Hematopoietic multipotent progenitor cell treated with erythropoietin and hydrocortisone succinate and interleukin-3 and kit ligand, for 17 days (in vitro differentiated cells): ENCODE measurements at places on chromosomes 5 and 9.

GRCh38 chr5:163846512-163846911 lies 341.1 kb downstream of the MAT2B start:
- no peak for DNase-seq

DNA sequence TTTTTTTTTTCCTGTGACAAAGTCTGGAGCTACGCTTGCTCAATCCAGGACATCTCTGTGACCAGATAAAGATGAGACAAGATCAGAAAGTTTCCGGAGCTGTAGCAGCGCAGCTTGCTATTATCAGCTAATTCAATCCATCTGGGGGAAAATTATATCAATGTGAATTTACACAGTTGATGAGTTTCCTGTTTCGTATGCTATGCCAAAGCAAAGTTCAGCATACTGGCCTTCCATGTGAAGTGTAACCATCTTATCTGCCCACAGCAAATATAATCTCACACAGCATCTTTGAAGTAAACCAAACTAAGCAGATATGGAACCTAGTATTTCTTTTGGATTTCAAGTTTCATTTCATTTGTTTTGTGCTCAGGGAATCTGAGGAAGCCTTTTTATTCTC lies 1767.7 kb downstream of the EFNA5 start:
- no peak for DNase-seq

- DNase-seq: no peak
Measured at GRCh38 chr5:174046558-174046957, 1.1 kb downstream of the NSG2 start.

DNA sequence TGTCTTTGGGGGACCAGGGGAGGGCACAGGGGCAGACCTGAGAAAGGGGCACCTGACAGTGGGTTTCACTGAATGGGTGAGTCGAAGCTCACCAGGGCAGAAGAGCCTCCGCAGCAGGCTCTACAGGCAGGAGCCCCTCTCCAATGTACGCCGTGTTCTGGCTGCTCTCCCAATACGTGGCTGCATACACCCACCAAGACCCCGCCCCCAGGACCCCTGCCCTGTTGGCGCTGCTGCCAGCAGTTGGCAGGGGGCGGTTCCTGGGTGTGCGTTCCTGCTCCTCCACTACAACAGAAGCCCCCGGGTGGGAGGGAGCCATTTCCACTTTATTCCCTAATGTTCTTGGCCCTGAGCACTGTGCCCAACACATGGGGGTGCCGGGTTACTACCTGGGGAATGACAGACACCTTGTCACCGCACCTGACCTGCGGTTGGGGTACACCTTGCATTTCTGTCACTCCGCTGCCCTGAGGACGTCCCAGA lies 30.3 kb downstream of the SARDH start:
- no peak for DNase-seq

DNA sequence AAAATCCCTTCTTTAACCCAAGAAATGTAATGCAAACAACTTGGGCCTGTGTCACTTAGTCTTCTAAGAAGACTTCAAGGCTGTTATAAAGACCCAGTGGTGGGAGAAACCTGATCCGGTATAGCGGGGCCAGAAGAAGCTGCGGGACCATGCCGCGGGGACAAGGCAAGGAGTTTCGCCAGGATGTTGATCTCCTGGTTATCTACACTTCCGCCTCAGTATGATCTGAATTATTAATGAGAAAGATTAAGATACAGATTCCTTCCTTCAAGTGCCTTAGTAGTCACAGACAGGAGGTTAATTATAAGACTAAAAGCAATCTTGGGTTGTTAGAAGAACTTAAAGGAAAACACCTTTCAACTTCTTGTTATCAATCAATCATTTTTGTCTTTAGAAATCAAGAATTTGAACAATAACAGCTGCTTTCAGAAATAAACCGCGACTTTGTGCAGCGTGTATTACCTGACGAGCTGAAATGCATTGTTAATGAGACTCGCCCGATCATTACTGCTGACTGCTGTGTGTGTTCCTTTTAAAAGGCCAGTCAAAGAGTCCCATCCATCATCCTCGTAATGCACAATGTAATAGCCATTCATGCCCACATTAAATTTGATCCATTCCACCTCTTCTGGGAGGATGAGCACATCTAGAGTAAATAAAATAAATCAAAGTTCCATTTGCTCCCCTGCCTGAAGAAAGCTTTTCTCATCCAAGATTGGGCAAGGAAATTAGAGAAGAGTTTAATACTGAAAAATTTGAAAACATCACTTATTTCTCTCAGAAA lies 22.2 kb downstream of the ERAP1 start:
- DNase-seq: no peak

DNA sequence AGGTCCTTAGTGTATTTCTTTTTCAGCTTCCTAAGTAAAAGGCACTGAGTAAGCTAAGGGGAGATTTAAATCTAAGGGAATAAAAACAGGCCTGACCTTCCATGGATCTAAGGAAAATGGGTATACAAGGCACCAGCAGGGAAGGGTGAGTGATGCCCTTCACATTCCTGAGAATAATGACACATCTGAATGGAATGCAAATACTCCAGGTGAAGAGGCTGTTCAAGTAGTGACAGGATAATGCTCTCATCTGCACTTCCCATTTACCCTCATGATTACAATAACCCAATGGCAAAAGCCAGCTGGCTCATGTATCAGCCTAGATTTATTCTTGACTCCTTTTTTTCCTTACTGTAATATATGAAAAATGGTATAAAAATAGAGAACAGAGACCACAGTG lies 216.2 kb upstream of the ACTBL2 start:
- DNase-seq: no peak

DNA sequence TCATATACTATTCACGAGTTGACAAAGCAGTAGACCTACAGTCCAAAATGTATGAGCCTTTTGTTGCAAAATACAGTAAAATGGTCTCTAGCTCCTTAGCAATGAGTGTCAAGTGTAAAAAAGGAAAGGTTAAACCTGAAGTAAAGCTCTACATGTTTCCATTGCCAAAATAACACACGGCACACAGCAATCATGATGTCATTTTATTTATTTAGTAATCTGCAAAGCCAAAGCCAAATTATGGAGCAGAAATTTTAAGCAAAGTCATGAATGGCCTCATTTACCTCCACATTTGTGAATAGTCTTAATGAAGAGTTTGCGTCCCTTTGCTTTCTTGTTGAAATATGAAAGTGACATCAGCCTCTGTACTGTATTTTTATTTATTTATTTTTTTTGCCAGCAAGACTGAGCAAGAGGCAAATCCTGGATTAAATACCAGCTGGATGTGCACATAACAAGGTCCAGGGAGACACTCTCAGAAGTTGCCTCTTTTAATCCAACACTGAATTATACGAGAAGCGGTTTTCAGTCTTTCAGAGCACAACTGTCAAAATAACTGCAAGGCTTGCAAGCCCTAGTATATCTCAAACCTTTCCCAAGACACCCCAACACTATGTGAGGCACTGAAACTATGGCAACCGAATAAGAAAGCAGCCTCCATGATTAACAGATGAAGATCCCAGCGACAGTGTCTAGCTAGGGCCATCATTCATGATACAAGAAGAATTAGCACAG lies 9.7 kb downstream of the SEMA6A start:
- no peak for DNase-seq

- DNase-seq: no peak
Measured at GRCh38 chr5:44885903-44886302, 77.2 kb downstream of the MRPS30 start.

DNA sequence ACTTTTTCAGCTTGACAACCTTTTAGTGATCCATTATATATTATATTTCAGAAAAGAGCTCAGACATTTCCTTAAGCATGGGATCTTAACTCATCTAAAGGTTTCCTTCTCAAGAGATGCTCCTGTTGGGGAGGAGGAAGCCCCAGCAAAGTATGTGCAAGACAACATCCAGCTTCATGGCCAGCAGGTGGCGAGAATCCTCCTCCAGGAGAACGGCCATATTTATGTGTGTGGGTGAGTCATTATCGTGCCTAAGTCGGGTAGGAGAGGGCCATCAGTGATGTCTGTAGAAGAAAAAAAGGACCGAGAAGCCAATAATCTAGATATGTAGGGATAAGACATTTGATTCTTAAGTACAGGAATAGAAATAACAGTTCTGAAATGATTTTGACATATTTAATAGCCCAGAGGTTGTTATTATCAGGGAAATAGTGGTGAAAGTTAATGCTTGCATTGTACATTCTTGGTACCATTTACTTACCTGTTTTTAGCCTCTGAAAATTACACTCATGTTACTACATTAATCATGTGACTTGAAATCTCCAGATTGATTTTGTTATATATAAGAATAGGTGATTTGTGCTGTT lies 28.2 kb downstream of the MTRR start:
- peak; percentile 27 for DNase-seq
